ENCODE measurements at places on chromosomes 7 and 10.

GRCh38 chr7:110650328-110650727, 440.6 kb upstream of the LRRN3 start:
- no peak for DNase-seq

GRCh38 chr10:70928140-70928539, 39.8 kb upstream of the PCBD1 start:
- no peak for DNase-seq

- peak; percentile 82 for DNase-seq
These were observed 19.5 kb upstream of the CARD11 start for GRCh38 chr7:3063016-3063753.

GRCh38 chr10:101249171-101249581, 19.9 kb upstream of the LBX1 start:
- DNase-seq: no peak

- no peak for DNase-seq
These were observed 69.3 kb upstream of the NPY start for GRCh38 chr7:24214670-24215069.

DNA sequence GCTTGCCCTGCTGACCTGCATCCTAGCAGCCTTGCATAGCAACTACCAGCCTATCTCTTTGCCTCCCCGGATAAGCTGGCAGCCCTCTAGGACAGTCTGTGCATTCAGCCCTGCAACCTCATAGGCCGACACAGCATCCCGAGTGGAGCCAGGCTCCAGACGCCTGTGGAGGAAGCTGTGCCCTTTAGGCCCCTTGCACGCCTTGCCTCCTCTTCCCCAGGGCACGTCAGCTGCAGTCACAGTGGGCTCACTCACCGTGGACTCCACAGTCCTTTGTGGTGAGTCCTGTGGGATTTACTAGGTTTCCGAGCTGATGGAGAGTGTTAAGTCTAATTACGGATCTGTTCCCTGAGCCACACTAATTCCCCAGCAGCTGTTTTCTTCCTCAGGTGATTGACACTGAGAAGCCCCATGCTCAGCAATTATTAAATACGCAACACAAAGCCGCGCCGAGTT, 540.0 kb downstream of the TCERG1L start:
- no peak for DNase-seq

- DNase-seq: no peak
These were observed 2.4 kb downstream of the NAMPT start for GRCh38 chr7:106282390-106282789.

- no peak for DNase-seq
These were observed 26.7 kb upstream of the CYCS start for GRCh38 chr7:25151773-25152172.

GRCh38 chr10:130816116-130816901, 495.2 kb downstream of the TCERG1L start:
- no peak for DNase-seq

Measured in activated CD4-positive, alpha-beta T cell treated with anti-CD3 and anti-CD28 coated beads, Interleukin-2, amount 50 U/mL, for 48 hours (primary cell).